ENCODE measurements at places on chromosomes 1 and 21. TPM values are rescaled to one million over a fixed set of nuclear protein-coding genes. Genes with fewer than 3 reads are reported as not detected.

The SPRR3 gene
- total RNA-seq = not detected

The OLIG2 gene
- not detected for total RNA-seq

The CYP4B1 gene
- total RNA-seq = not detected

The GBP7 gene
- total RNA-seq = not detected

All from pericardium fibroblast (primary cell).